ENCODE measurements at places on chromosomes 1 and 21.

- DNase-seq = no peak
These were observed 385.9 kb downstream of the GPATCH2 start for GRCh38 chr1:217244971-217245370.

DNA sequence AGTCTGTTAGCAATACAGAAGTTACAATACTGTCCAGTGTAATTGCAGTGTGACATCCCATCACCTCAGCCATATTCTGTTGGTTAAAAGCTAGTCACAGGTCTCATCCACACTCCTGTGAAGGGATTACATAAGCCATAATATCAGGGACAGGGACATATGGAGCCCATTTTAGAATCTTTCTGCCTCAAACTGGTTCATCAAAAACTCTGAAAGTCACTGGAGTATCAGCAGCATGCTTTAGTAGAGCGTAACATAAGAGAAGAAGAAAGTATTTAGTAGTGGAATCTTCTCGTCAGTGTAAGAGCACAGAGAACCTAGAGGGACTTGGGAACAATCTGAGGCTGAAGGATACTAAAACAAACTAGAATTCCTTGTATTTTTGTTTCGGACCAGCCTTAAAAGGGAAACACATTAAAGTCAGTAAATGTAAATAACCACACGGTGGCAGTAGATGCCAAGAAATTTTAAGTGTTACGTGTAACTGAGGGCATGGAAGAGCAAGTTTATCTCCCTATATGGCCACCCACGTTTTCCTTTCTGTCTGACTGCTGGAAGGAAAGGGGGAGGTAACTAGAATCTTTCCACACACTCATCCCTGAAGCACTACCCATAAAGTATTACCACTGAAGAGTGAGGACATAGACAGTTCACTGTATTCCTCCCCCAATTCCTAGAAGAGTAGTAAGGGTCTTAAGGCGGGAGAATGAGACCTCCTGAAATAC lies 41.6 kb upstream of the AGL start:
- peak; percentile 72 for DNase-seq

GRCh38 chr1:3306583-3307291 lies 147.7 kb upstream of the ARHGEF16 start:
- DNase-seq = no peak

- DNase-seq = no peak
These were observed 45.3 kb upstream of the MAN1A2 start for GRCh38 chr1:117321680-117322609.

GRCh38 chr1:20660363-20660762 lies 806 bp downstream of the DDOST start:
- no peak for DNase-seq

DNA sequence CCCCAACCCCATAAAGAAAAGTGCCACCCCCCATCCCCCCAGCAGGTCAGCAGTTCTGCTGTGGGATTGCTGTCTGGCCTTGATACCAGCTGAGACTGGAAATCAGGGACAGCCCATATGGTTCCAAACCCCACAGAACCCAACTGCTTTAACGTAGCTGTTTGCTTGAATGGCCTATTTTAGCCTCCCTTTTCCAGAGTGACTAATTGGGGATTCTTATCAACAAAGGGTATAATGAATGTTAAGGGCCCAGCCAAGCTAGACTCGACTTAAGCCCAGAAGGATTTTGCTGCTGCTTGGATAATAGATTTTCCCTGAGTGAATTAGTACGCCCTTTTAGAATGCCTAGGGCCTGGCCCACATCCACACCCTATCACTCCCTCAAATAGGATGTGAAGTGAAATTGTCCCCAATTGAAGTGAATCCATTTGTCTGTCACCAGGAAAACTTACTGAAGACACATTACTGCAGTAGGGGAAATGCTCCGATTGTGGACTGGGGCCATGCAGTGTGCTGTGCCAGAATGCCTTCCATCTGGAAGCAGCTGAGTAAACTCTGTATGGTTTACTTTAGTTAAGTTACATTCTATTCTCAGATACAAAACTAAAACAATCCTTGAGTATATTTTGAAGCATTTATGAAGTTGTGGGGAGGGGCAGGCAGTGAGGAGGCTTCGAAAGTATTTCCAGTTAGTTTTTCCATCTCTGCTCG lies 156.9 kb downstream of the DHRS3 start:
- peak; percentile 7 for DNase-seq

GRCh38 chr1:117694543-117694942 lies 88.7 kb downstream of the TENT5C start:
- DNase-seq = no peak

DNA sequence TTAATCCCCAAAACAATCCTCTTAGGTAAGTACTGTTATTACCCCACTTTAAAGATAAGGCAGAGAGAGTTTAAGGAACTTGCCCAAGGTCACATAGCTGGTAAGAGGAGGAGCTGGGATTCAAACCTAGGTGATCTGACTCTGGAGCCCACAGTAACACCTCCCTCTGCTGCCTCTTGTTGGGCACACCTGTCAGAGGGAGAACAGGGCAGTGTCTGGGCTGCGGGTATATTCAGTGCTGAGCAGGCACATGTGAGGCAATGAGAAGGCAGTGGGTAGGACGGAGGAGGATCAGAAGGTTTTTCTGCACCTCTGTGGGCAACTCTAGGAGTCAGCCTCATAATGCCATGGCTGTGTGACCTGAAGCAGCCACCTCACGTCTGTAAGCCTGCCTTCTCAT lies 1.8 kb downstream of the HPCA start:
- DNase-seq = no peak

DNA sequence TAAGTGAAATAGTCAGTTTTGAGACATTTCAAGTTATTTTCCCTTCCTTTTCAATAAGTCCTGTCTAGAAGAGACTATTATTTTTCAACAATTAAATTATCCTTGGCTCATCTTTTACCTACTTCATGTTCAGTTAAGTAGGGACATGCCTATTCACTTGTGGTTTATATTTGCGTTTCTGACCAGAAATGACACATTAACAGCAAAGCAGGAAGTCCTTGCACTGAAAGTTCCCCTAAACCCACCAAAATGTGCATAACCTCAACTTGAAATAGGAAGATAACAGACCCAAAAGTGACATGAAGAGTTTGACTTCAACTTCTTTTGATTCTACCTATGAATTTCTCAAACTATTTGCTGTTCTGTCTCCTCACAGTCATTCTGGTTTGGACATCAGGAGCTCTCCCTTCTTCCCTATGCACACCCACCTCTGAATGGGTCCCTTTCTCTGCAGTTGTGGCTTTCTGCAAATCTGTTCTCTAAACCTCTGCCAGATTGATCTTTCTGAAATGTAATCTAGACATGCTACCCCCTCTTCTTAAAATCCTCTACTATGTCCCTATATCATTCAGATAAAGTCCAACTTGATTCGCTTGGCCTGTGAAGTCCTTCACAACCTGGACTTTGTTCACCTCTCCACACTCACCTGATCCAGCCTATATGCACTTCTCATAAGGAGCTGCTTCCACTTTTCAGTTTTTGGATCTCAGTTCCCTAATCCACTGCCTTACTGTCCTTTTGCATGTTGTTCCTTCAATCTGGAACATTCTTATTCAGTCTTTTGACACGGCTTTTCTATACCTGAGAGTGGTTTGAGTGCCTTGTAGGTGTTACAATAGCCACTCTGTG lies 661.5 kb upstream of the ADGRL4 start:
- DNase-seq = no peak

- no peak for DNase-seq
These were observed 98.3 kb upstream of the CD55 start for GRCh38 chr1:207223162-207223561.

DNA sequence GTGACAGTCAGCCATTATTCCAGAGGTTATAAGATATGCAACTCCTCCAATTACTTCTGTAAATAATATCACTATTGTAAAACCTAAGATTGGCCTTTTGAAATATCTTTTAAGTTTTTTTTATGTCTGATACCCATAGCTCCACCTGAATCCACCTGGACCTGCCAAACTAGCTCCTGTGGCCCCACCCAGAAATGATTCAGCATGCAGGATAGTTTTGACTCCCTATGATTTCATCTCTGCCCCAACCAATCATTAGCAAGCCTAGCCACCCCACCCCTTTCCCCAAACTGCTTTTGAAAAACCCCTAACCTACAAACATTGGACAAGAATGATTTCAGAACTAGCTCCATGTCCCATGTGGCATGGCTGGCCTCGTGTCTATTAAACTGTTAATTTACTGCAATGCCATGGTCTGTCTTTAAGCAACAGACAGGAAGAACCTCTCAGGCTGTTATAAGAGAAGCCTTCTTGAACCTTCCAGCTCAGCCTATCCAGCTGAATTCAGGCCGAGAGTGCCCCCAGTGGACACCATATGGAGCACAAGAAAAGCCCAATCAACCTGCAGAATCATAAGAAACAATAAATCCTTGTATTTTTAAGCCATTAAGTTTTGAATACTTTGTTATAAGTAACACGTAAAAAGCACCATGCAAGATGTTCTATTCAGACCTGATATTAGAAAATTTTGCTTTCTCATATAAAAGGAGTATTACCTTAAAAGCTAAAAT lies 263.0 kb upstream of the ZRANB2 start:
- no peak for DNase-seq

GRCh38 chr1:181318858-181319235 lies 164.5 kb upstream of the CACNA1E start:
- DNase-seq = no peak

DNA sequence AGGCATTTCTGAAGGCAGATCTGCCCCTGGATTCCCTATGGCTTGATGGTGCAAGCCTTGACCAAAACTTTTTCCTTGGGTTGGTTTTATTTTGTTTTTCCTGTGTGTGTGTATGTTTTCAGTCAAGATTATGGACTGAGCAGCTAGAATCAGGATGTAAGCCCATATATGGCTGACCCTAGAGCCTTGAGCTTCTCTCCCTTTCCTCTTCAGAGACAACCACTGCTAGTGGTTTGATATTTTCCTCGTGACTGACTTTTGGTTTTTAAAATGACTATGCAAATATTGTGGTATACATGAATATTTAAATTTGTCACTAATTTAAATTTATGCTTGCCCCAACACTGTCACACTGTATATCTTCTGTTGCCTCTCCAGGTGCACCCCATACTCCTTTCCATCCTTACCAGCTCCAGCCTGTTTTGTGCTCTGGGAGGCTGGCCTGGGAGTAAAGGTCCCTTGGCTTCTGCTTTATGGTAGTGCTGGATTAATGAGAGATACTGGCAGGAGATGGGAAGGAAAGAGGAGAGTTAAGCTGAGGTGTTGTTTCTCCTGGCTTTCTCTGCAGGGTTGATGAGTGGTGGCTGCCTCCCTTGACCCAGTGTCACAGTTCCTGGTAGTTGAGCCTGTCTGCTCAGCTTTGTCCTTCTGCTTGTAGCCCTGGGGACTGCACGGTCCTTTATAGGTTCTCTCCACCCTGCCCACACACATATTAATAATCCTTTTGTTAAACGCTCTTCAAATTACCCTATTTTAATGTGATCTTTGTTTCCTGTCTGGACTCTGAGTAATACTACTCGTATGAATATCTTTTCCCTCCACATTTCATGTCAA lies 44.4 kb downstream of the RWDD3 start:
- no peak for DNase-seq

GRCh38 chr1:179141592-179142251 lies 59.9 kb downstream of the TOR3A start:
- DNase-seq = no peak

DNA sequence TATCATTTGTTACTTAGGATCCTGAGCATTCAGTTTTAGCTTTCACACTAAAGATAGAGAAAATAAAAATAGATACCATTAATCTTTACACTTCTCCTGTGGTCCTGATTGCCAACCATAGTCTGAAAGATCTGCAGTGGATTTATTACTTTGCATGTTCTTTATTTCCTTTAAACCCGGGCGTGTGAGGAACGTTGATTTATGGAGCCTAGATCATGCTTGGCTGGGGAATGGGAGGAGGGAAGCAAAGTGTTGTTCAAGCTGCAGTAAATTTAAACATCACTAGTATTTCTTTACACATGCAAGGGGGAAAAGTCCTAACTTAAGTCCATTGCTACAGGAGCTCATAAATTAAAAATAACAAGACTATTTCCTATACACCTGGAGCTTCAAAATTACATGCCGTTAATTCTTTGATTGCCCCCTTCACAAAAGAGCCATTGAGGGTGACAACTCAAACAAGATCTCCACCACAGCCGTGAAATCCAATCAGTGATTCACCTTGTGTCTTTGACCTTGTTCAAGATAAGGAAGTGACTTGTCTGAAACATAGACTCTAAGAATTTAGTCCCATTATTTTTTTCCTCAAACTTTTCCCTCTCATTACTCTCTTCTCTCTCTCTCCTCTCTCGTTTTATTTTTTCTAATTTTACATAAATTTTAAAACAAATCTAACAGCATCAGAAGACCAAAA lies 282.7 kb downstream of the KIF26B start:
- DNase-seq = no peak

DNA sequence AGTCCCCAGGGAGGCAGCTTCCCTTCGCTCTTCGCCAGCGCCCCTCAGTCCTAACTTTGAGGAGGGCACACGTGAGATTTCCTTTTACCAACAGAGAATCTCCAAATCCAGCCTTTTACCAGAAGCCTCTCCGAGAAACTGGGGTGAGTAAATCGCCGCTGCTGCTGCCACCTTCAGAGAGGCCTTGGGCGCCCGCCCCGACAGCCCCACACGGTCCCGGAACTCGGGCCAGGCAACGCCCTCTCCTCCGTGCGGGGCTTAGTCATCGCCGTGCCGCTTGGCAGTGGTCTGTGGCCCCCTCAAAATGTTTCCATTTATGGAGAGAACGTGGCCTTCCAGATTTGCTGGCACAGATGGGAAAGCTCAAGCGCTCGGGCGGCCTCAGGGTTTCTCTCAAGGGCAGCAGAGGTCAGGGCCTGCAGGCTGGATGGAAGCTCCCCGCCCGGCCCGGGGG lies 41.4 kb upstream of the COL6A2 start:
- DNase-seq = no peak

DNA sequence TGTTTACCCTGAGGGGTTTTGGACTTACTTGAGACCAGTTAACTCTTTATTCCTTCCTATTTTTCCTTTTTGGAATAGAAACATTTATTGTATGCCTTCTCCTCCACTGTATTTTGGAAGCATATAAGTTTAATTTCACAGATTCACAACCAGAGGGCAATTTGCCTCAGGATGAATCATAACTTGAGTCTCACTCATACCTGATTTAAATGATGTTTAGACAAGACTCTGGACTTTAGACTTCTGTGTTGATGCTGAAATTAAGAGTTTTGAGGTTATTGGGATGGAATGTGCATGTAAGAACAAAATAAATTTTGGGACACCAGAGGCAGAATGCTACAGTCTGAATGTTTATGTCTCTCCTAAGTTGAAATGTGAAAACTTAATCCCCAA lies 7.1 kb upstream of the ADAM30 start:
- DNase-seq = no peak

GRCh38 chr1:162561616-162562469 lies at the start of gene UAP1:
UAP1 (plus strand) TSS chr1:162561722; CDS start chr1:162566069, 4,347 bp downstream.
- DNase-seq = no peak

- DNase-seq = no peak
These were observed 20.2 kb upstream of the FAM76A start for GRCh38 chr1:27705545-27705944.

GRCh38 chr1:238370599-238370998 lies 479.9 kb upstream of the ZP4 start:
- DNase-seq = no peak

- no peak for DNase-seq
These were observed 57.9 kb downstream of the FGGY start for GRCh38 chr1:59354709-59355337.

- no peak for DNase-seq
These were observed 632 bp downstream of the TMEM79 start for GRCh38 chr1:156284757-156285156.

GRCh38 chr1:248421384-248421783 lies 18.5 kb downstream of the OR2T1 start:
- DNase-seq = no peak

GRCh38 chr1:15308135-15308534 lies 61.1 kb downstream of the FHAD1 start:
- no peak for DNase-seq
